ENCODE measurements at places on chromosomes 2 and 18. TPM values are rescaled to one million over a fixed set of nuclear protein-coding genes. Genes with fewer than 3 reads are reported as not detected.
A peak's percentile ranks its signal among the peaks of the same experiment; 100 is the strongest.

Gene MBD5
- 15.9 TPM for total RNA-seq

DNA sequence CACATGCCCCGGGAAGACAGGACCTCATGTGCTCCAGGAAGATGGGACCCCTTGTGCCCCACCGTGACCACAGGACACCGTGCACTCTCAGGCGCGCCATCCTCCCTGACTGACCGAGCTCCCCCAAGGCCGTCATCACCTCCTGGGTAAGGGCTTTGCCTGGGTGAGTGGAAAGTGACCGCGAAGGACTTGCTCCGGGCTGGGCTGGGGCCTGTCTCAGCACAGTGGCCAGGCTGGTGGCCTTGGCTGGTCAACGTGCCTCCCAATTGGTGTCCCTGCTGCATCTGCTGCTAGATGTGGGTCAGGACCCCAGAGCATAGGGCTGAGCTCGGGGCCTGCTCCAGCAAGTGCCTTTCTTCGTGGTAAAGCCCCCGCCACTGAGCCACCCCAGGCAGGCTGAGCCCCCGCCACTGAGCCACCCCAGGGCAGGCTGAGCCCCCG, 69.7 kb upstream of the CTDP1 start:
- H3K27me3 ChIP-seq: no peaks in the 10 kb centered on the region
- H3K36me3 ChIP-seq: no peaks in the 10 kb centered on the region
- H3K4me3 ChIP-seq: no peak overlapping the region
- DNase-seq: no peak
- H3K27ac ChIP-seq: no peak overlapping the region

Gene GREB1
- total RNA-seq: 6.3 TPM

Gene CFC1
- not detected for total RNA-seq

DNA sequence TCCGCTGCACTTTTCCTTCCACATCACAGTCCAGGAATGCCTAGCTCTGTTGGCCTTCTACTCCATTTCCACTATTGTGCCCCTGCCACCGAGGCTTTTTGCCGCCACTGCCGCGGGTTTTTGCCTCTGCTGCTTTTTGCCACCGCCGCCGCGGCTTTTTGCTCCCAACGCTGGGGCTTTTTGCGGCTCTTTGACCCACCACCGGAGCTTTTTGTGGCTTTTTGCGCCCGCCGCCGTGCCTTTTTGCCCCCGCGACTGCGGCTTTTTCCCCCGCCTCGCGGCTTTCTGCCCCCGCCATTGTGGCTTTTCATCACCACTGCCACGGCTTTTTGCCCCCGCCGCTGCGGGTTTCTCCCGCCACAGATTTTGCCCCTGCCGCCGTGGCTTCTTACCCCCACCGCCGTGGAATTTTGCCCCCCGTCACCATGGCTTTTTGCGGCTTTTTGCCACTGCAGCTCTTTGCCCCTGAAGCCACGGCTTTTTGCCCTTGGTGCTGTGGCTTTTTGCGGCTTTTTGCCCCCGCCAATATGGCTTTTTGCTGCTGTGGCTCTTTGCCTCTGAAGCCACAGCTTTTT, 2798.7 kb upstream of the TEKT4 start:
- no peaks in the 10 kb centered on the region for H3K27me3 ChIP-seq
- no peak overlapping the region for H3K4me3 ChIP-seq
- H3K4me1 ChIP-seq: no peaks in the 10 kb centered on the region
- no peaks in the 10 kb centered on the region for H3K36me3 ChIP-seq
- H3K27ac ChIP-seq: no peak overlapping the region

Gene GCG
- total RNA-seq: not detected

DNA sequence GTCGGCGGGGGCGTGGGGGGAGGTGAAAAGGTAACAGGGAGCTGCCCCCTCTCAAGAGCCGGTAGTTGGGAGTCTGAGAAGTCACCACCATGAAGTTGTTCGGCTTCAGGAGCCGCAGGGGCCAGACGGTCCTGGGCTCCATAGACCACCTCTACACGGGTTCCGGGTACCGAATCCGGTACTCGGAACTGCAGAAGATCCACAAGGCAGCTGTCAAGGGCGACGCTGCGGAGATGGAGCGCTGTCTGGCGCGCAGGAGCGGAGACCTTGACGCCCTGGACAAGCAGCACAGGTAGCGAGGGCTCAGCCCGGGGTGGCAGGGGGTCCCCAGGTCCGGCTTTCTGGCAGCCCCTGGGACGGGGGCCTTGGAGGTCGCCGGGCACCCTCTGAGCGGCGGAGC, 47.1 kb upstream of the ZNF519 start:
- H3K4me3 ChIP-seq: no peak overlapping the region
- no peaks in the 10 kb centered on the region for H3K4me1 ChIP-seq
- no peak overlapping the region for H3K27ac ChIP-seq
- no peaks in the 10 kb centered on the region for H3K27me3 ChIP-seq
- no peaks in the 10 kb centered on the region for H3K36me3 ChIP-seq

Gene CDKL4
- 0.25 TPM for total RNA-seq

Gene TNFAIP6
- total RNA-seq: 0.28 TPM

Gene GYPC
- total RNA-seq: 419 TPM

Gene EVX2
- not detected for total RNA-seq

DNA sequence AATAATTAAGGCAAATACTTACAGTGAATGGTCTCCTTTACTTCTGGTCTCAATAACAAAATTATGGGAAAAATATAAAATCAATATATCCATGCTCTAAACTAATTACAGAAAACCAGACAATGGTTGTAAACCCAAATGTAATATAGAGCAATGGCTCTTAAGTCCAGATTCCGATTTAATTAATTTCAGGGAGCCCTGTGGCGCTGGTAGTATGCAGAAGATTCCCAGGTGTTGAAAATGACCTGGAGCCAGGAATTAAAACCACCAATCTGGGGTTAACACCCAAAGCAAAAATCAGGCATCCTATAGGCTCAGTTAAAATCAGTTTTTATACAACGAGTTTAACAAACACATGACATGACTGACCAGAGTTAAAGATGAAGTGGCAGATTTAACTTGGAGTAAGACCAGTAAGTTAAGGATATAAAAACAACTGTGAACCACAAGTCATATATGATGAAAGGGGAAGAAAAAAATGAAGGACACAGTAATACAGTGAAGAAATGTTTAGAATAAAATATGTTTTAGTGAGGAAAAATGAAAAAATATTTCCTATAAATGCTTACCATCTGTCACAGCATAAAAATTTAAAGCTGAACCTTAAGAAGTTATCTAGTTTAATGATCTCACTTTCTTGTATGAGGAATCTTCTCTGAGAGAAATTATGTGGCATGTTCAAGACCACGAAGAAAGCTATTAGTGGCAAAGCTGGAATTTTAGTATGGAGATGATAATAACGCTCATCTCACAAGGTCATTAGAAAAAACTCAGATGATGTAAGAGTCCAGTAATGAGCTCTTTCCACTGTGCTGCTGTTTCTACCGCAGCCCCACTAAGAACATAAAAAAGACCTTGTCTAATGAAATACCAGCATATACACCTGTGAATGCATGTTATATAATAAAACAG, 45.8 kb upstream of the FLACC1 start:
- H3K4me1 ChIP-seq: peaks cover 8% of the 10 kb centered on the region
- no peak overlapping the region for H3K27ac ChIP-seq
- H3K36me3 ChIP-seq: peaks cover 1% of the 10 kb centered on the region

DNA sequence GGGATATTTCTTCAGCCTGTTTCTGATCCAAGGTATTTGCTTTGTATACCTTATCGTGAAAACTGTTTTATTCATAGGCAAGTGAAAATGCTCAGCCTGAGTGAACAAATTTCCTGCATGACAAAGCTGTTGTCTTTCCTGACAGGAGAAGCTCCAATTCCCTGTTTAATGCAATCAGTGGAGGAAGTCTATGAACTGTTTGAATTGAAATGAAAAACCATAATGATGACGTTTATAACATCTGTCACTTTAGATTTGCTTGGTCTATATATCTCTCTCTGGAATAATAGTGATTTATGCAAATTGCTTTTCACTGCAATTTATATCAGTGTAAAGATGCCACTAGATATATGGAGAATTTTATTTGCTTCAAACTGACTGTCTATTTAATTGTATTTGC, 239.4 kb upstream of the HNMT start:
- no peaks in the 10 kb centered on the region for H3K27me3 ChIP-seq
- H3K36me3 ChIP-seq: no peaks in the 10 kb centered on the region
- no peak for DNase-seq

Gene UGT1A9
- total RNA-seq: not detected

Gene DYSF
- total RNA-seq: 20.8 TPM

DNA sequence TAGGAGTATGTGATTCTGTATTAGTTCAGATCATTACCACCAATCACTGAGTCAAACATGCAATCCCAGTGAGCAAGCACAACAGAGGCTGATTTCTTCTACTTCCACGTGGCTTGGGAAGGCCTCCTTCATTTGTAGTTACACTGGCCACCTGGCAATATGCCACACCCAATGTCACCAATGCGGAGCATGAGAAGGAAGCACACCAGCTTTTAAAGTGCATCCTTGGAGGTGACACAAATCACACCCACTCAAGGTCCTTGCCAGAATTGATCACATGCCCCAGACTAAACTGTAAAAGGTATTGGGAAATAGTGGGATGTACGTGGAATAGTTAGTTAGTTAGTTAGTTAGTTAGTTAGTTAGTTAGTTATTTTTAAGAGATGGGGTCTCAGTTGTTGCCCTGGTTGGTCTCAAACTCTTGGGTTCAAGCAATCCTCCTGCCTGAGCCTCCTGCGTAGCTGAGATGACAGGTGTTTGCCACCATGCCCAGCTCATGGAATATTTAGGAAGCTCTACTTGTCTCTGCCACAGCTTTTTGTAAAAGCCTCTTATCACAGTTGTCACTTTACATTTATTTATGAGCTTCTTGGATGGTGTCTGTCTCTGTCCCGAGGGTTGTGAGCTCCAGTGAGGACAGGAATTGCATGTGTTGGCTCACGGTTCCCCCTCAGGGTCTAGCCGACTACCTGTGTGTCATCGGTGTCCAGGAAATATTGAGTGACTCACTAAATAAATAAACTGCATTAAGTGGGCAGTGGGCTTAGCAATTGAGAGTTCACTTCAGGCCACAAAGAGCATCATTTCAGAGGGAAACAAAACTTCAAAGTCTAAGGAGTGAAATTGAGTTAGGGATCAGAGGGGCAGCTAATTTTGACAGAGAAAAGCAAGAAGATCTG, 28.1 kb upstream of the CAB39 start:
- no peaks in the 10 kb centered on the region for H3K4me1 ChIP-seq
- H3K4me3 ChIP-seq: no peak overlapping the region
- H3K36me3 ChIP-seq: no peaks in the 10 kb centered on the region
- no peaks in the 10 kb centered on the region for H3K27me3 ChIP-seq
- DNase-seq: no peak

DNA sequence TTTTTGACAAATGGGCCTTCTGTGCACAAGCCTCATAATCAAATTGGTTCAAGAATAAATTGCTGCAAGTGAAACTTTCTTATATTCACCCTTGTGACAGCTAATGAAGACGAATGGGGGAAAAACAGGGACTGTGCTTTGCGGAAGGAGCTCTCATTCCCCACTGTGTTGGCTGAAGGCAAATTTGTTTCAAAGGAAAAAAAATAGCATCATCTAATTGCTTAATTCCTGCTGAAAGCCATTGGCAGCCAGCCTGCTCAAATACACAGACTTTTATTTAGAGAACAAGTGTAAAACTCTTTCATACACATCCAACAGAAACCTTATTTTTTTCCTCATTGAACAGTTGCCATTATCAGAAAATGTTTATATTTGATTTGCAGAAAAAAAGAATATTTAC, 172.3 kb downstream of the ARL6IP6 start:
- no peaks in the 10 kb centered on the region for H3K27me3 ChIP-seq
- H3K4me1 ChIP-seq: peaks cover 2% of the 10 kb centered on the region
- DNase-seq: no peak
- H3K27ac ChIP-seq: no peak overlapping the region
- no peaks in the 10 kb centered on the region for H3K36me3 ChIP-seq

Gene SERPINB13
- not detected for total RNA-seq

GRCh38 chr2:216559625-216560156, 61.0 kb downstream of the RPL37A start:
- H3K4me1 ChIP-seq: no peaks in the 10 kb centered on the region
- H3K27me3 ChIP-seq: no peaks in the 10 kb centered on the region
- DNase-seq: no peak

DNA sequence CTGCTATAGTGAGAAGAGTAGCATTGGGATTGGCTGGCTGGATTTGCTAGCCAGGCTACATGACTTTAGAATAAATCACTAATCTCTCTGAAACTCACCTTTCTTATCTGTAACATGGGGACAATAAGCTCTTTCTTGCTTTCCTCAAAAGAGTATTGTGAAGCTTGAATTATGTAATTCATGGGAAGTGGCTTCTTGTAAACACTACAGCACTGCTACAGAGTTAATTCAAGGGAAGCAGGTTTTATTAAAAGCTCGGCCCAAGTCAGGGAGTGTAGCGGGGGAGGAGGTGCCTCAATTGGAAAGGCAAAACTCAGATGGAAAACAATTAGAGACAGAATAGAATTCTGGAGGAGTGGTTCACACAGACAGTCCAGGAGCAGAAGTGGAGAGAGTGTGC, 100.9 kb upstream of the CELF4 start:
- H3K4me3 ChIP-seq: no peak overlapping the region
- H3K4me1 ChIP-seq: no peaks in the 10 kb centered on the region
- no peak overlapping the region for H3K27ac ChIP-seq
- H3K36me3 ChIP-seq: no peaks in the 10 kb centered on the region

DNA sequence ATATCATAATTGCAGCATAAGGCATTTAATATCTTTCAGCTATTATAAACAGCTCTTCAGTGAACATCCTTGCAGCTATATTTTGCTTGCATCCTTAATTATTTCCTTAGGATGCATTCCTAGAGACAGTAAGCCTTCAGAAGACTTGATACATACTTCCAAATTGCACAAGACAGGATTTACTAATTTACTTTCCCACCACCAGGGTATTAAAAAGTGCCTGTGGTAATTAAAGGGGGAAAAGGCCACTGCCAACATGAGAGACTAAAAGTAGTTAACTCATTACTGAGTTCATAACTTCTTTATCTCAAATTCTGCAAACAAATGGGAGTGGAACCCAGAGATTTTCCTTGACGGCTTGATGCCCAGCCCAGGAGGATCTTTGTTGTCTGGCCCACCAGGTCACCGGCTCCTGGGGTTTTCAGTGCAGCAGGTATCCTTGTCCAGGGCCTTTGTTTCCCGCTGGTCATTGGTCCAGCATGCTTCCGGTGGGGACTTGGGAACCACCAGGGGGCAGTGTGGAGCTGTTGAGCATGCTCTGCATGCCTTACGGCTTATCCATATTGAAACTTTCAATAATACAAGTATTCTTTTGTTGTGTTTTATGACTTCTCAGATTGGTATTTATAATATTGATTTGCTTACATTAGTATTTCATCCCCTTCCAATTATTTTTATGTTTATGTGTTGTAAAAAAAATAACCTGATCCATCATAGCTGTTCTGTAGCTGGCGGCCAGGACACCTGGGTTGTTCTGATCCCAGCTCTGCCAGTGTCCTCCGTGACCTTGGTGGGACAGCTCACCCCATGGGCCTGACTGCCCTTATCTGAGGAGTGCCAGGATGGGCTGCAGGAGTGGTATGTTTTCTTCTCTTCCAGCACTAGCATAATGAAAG, 61.4 kb downstream of the TGOLN2 start:
- no peaks in the 10 kb centered on the region for H3K36me3 ChIP-seq
- no peak overlapping the region for H3K4me3 ChIP-seq
- no peak overlapping the region for H3K27ac ChIP-seq
- peaks cover 13% of the 10 kb centered on the region for H3K4me1 ChIP-seq
- DNase-seq: peak; percentile 80
- H3K27me3 ChIP-seq: no peaks in the 10 kb centered on the region

- no peaks in the 10 kb centered on the region for H3K27me3 ChIP-seq
- H3K4me1 ChIP-seq: no peaks in the 10 kb centered on the region
- no peaks in the 10 kb centered on the region for H3K36me3 ChIP-seq
- no peak overlapping the region for H3K4me3 ChIP-seq
Measured at GRCh38 chr2:162330881-162331280, 12.4 kb upstream of the IFIH1 start.

Gene ABCG8
- 16.8 TPM for total RNA-seq

Measured in liver (tissue), 10 donors.